ENCODE measurements at places on chromosomes 2 and 18.

DNA sequence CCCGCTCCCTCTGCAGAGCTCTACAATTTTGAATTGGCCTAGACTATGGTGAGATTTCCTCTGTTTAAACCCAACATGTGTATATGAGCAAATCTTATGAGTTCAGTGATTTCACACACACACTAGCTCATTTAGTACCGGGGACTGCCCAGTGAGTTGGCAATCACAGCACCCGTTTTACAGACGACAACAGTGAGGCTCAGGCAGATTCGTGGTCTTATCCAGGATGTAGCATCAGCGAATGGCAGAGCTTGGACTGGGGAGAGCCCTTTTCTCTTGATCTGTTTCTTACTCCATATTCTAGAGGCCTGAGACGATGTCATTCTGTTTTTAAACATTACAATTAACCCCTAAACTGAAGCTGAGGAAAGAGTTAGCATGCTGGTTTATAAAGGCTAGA, 419.9 kb downstream of the NBAS start:
- no peak for DNase-seq

- no peak for DNase-seq
Measured at GRCh38 chr2:99811544-99811943, 321.7 kb upstream of the REV1 start.

DNA sequence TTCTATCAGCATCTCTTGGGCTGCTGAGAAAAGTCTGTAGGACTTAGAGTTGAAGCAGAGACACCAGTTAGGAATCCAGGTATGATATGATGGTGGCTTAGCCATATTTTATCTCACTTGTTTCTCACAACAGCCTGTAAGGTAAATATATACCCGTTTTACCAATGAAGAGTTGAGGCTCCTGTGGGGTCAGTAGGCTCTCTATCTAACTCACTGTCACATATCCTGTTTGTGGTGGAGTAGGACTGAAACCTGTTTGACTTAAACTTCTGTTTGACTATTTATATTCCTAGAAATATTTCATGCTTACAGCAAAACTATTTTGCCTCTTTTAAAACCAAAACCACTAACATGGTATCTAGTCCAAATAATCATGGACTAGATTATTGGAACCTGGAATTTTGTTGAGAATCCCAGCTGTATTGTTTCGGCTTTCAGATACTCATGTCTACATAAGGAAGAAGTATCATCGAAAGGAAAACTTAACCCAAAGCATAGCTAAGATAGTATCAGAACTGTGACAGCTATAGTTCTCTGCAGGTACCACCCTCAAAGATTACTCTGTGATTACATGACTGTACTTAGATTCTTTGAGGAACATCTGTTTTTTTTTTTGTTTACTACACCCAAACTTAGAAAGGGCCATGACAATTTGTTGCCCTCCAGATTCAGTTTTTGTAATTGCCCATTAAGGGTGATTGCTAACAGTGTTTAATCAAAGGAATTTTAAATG, 216.1 kb upstream of the THUMPD2 start:
- no peak for DNase-seq

DNA sequence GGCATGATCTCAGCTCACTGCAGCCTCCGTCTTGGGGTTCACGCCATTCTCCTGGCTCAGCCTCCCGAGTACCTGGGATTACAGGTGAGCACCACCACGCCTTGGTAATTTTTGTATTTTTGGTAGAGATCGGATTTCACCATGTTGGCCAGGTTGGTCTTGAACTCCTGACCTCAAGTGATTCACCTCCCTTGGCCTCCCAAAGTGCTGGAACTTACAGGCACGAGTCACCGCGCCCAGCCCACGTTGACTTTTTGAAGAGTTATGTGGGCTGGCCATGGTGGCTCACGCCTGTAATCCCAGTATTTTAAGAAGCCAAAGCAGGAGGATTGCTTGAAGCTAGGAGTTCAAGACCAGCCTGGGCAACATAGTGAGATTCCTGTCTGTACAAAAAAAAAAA, 20.8 kb downstream of the CCL20 start:
- no peak for DNase-seq

DNA sequence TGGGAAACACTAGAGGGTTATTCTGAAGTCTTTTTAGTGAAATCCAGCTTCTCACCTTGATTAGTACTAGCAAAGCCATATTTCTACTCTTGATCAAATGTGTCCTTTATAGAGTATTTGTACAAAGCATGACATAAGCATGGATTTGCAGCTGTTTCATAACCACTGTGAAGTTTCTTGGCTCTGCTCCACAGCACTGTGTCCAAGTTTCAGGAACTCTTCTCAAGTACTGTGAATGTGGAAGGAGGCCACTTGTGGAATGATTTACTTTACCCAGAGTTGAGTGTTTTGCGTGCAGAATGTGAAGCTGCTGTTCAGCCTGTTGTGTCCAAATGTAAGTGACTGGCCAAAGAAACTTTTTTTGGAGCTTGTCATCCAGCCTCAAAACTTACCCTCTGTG, 16.2 kb upstream of the MAPRE2 start:
- no peak for DNase-seq

- DNase-seq, result no peak
Measured at GRCh38 chr2:144132357-144132756, 387.6 kb downstream of the ZEB2 start.

DNA sequence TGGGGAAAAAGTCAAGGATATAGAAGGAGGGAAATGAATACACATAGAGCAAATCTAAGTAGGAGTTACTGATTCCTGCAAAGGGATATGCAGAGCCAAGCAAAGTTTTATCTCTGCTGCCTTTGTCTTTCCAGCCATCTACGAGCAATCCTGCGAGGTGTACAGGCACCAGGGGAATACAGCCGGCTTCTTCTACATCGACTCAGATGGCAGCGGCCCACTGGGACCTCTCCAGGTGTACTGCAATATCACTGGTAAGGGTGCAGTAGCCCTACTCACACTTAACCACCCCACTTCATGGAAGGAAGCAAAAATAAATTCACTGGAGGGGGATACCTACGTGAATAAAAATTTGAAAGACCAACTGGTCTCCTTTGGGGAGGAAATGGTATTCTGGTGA, 584.6 kb downstream of the CNTNAP5 start:
- DNase-seq, result no peak

DNA sequence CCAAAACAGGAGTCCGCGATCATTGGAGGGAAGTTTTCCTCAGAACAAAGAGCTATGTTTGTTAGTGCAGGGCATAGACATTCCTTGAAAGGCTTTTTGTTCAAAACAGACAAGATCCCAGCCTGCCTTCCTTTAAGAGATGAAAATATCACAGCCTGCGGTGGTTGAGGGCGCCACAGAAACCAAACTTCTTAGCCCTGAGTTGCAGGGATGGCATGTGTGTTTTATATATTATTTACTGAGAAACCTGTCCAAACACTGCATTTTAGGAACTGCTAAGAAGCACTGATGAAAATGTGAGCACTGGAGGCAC, 57.5 kb upstream of the TMEM178A start:
- DNase-seq, result no peak

DNA sequence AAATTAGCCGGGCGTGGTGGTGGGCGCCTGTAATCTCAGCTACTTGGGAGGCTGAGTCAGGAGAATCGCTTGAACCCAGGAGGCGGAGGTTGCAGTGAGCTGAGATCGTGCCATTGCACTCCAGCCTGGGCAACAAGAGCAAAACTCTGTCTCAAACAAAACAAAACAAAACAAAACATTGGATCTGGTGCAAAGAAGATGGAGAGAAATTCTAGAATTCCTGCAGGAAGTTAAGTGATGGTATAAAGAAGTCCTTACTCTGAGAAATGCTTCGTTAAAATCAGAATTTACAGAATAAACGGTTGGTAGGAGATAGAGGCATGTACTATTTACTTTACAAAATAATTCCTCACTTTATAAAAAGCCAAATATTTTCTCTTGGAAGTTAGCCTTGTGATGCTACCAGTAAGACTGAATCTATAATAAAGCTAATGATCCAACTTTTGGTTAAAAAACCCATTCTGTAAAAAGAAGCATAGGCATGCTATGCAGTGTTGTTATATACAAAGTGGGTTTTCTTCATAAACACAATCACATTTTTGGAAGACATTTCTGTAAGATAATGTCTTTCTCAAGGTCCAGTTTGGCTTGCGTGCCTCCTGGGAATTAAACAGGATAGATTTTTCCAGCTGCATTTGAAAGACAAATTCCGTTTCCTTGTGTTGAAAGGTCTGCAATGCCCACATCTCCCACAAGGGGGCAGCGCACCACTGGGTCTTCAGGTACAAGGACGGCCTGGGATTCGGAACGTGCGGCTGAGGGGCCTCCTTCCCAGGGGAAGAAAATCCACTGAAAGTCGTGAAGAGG, 35.6 kb upstream of the PNO1 start:
- DNase-seq, result peak; percentile 40

- DNase-seq, result no peak
Measured at GRCh38 chr2:78775291-78775690, 250.2 kb upstream of the REG3G start.

DNA sequence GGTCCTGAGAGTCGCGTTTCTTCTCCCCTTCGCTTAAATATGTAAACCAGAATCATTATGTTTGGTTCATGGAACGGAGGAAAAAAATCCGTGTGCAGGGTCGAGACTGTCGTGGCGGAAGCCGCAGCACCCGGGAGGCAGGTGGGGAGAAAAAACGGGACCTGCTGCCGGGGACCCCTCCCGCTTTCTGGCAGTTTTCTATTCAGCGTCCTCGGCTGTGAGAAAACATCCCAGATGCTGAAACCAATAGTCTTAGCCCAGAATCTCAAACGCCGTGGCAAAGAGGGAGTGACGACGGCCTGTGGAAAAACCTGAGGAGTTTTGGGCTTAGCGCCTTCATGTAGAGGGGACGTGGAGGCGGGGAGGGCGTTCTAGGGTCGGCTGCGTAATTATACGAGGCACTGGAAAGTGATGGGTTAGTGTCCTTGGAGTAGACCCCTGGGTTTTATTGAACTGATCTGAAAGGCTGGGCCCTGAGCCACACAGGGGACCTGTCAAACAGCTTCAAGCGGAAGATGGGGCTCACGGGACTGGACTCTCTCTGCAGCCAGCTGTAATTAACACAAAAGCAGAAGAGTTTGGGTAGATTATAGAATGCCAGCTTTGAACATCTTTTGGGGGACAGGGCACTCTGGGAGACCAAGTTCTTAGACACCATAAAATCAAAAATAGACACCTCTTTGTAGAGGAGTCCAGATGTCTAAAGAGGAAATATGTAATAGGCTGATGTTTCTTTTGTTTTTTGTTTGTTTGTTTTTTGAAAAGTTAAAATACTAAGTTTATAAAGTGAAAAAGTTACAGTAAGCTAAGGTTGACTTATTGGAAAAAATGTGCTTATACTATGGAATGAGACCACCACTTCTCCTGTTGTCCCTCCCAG, 834 bp upstream of the BUB1 start:
- peak; percentile 19 for DNase-seq

GRCh38 chr2:3365219-3365618, 12.4 kb downstream of the EIPR1 start:
- no peak for DNase-seq

GRCh38 chr2:193276988-193277387, 1082.3 kb upstream of the TMEFF2 start:
- no peak for DNase-seq

DNA sequence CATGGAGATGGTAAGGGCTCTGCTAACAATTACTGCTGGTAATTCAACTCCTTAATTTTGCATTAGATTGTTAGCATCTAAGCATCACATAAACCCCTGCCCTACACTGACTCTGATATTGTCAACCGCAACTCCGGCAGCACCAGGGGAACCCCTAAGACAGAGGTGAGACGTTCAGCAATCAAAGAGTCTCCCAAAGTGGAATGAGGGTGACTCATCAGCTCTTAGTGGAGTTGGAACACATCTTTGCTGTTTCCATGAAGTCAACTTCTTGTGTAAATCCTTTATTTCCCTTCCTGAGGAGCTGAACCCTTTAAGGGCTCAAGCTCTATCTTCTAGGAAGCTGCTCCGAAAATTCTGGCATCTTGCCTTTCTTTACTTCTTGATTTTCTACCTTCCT, 52.1 kb downstream of the ABCG8 start:
- no peak for DNase-seq

- DNase-seq, result no peak
Measured at GRCh38 chr2:70480468-70480867, 73.2 kb downstream of the TGFA start.

- peak; percentile 66 for DNase-seq
Measured at GRCh38 chr18:69948919-69949537, 1.4 kb upstream of the CD226 start.

GRCh38 chr2:227436436-227437174, 35.4 kb upstream of the AGFG1 start:
- no peak for DNase-seq

DNA sequence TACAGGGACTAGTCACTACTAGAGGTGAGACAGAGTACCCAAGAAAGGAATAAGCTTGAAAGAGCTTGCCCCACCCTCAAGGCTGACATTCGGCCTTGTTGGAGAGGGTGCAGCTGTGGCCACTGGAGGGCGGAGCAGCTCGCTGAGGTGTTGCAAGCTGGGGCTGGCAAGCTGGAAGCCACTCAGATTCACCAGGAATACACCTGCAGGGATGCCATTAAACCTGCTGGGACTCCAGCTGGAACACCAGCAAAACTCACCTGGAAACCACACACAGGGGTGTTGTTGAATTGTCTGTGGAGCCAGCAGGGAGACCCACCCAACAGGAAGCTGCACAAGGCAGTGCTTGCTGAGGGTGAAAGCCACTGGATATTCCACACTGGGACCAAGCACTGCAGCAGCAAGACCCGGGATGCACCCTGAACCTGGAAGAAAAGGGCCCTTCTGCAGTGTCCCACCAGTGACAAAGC, 26.1 kb downstream of the KCTD18 start:
- DNase-seq, result no peak

GRCh38 chr18:45467945-45468344, 147.3 kb upstream of the SLC14A2 start:
- no peak for DNase-seq

GRCh38 chr2:219405958-219406860, 12.0 kb upstream of the DES start:
- no peak for DNase-seq

- peak; percentile 33 for DNase-seq
Measured at GRCh38 chr18:35038881-35039491, 2.2 kb upstream of the MAPRE2 start.

DNA sequence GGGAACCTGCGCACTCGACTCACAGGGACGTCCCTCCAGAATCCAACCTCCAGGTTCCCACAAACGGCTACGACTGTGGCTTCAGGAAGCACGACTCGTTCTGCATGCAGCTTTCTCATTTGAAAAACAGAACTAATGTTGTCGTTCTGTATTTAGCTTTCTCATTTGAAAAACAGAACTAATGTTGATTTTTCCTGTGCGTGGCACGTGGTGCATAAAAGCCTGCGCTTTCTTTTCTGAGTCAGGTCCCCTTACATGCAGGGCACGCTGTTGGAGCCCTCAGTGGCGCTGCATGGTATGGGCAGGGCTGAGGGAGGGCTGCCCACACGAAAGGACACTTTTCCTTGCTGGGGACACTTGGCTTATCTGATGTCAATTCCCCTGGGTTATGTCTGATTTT, 124.3 kb downstream of the TMEM18 start:
- DNase-seq, result no peak

DNA sequence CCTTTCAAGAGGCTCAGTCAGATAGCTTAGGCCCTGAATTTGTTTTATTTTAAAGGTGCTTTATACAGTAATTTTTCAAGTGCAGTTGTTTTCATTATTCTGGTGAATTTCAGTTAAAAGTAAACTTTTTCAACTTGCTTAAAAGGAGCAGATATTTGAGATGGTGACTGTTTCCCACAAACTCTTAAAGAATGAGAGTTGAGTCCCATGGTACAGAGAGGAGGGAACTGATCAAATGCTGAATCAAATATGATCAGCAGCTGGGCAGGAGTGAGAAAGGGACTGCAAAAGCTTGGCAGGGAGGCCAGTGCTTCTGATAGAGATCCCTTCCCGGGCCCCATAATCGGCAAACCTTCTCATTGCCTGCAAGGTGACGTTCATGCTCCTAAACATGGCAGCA, 91.2 kb downstream of the KCNS3 start:
- DNase-seq, result no peak

GRCh38 chr2:65374575-65374974, 57.8 kb downstream of the SPRED2 start:
- DNase-seq, result no peak

Measured in GM06990 (cell line).